ENCODE measurements at places on chromosomes 7 and 10. TPM values are rescaled to one million over a fixed set of nuclear protein-coding genes. Genes with fewer than 3 reads are reported as not detected.

AZGP1 gene
- total RNA-seq: not detected

ABCA13 gene
- under 0.01 TPM for total RNA-seq

MAT1A gene
- not detected for total RNA-seq

MTERF1 gene
- 30.4 TPM for total RNA-seq

ZWINT gene
- total RNA-seq: 9.4 TPM

CYP2C19 gene
- total RNA-seq: not detected

EBLN1 gene
- total RNA-seq: not detected

AKR1D1 gene
- total RNA-seq: not detected

SPDYE6 gene
- total RNA-seq: not detected

SH2D4B gene
- 1.6 TPM for total RNA-seq

STEAP1B gene
- total RNA-seq: 1.9 TPM

KLLN gene
- 0.63 TPM for total RNA-seq

CYP3A5 gene
- 0.63 TPM for total RNA-seq

FOXK1 gene
- total RNA-seq: 23.8 TPM

ENTPD1 gene
- 8.8 TPM for total RNA-seq

TMEM139 gene
- total RNA-seq: not detected

LRGUK gene
- total RNA-seq: 11.3 TPM

SPACDR gene
- total RNA-seq: not detected

KLF14 gene
- not detected for total RNA-seq

TPST1 gene
- 75.7 TPM for total RNA-seq

CAV2 gene
- 9.1 TPM for total RNA-seq

FAM237B gene
- not detected for total RNA-seq

DPP6 gene
- total RNA-seq: 88.6 TPM

MRPS16 gene
- 87.3 TPM for total RNA-seq

IL2RA gene
- total RNA-seq: not detected

GATA3 gene
- not detected for total RNA-seq

TAS2R3 gene
- total RNA-seq: 24.1 TPM

Measured in parietal lobe (tissue), 2 donors.